ENCODE measurements at places on chromosomes 16 and 17. TPM values are rescaled to one million over a fixed set of nuclear protein-coding genes. Genes with fewer than 3 reads are reported as not detected.

DNA sequence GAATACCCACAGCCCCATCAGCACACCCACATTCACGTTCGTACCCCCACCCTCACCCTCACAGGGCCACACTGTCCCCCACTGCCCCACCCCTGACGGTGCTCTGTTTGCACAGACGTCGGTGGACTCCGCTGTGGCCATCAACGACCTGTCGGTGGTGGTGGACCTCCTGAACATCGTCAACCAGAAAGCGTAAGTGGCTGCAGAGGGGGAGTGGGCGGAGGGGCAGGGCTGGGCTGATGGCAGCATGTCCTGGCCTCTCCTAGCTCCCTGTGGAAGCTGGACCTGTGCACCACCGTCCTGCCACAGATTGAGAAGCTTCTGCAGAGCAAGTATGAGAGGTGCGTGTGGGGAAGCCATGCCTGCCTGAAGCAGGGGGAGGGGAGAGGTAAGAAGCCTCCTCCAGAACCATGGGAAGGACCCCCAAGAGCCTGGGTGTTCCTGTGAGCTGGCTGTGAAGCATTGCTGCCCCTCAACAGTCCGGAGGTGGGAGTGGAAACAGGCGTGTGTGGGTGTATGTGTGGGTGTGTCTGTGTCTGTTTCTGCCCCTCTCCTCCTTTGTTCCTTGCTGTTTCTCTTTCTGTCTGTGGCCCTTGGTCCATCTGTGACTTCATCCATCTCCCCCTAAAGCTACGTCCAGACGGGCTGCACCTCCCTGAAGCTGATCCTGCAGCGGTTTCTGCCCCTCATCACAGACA is 20.3 kb downstream of the KATNB1 start:
- no peak overlapping the region for H3K4me3 ChIP-seq
- no peak overlapping the region for H3K27ac ChIP-seq
- H3K36me3 ChIP-seq: no peaks in the 10 kb centered on the region

DNA sequence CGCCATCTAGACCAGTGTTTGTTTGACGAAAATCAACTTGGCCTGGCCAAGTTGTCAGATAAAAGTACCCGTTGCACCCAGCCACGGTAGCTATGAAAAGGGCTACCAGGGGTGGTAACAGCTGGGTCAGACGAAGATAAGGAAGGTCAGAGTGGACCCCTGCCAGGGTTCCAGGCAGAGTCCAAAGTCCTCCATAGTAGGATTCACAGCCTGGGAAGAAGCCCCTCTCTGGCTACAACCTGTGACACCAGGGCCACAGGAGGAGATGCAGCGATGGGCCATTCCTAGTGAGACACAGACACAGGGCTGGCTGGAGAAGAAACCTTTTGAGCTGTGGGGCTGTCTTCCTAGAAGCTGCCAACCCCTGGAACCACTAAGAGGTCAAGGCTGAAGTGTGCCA is 39.3 kb downstream of the MEAK7 start:
- H3K27me3 ChIP-seq: no peaks in the 10 kb centered on the region
- DNase-seq: no peak

GRCh38 chr16:85894266-85894665 is 4.7 kb upstream of the IRF8 start:
- H3K36me3 ChIP-seq: no peaks in the 10 kb centered on the region
- no peak overlapping the region for H3K4me3 ChIP-seq

The KRTAP1-1 gene
- not detected for total RNA-seq
